Fibroblast of skin of left quadriceps (primary cell): ENCODE measurements at places on chromosomes 11 and 22.

- no peak for DNase-seq
Observed at GRCh38 chr11:7982582-7983119, 4.5 kb upstream of the EIF3F start.

- DNase-seq = no peak
Observed at GRCh38 chr11:36326524-36327419, 30.7 kb downstream of the PRR5L start.

- DNase-seq = no peak
Observed at GRCh38 chr22:43889201-43889859, 2.5 kb downstream of the PNPLA5 start.

DNA sequence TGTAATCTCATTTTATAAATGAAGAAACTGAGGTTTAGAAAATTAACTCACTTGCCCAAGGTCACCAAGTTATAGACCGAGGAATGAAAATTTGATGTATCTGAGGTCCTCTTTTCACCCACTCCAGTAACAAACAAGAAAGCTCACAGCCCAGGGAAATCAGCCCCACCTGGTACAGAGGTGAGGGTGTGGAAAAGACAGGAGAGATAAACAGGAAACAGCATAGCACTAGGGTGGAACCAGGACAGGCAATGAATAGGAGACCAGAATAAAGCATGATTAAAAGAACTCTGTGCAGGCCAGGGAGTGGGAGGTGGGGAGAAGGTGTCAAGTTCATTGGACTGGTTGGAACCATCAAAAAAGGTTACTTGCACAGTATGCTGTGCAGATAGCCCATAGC lies 46.2 kb upstream of the SMCO4 start:
- no peak for DNase-seq

DNA sequence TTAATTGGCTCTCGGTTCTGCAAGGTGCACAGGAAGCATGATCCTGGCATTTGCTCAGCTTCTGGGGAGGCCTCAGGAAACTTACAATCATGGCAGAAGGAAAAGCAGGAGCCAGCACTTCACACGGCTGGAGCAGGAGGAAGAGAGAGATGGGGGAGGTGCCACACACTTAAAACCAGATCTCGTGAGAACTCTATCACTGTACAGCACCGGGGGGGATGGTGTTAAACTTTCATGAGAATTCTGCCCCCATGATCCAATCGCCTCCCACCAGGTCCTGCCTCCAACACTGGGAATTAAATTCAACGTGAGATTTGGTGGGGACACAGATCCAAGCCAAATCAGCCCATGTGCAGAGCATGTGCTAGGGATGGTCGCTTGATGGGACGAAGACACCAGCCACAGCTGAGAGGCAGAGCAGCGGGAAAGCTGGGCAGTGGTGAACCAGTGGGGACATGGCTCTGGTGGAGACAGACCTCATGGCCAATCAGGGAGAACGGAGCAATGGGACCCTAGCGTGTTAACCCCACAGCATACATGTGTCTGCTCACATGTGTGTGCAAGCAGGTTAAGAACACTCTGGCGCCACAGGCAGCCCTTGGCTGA lies 6.2 kb downstream of the TANGO2 start:
- no peak for DNase-seq
